ENCODE measurements at places on chromosomes 3 and 15.

DNA sequence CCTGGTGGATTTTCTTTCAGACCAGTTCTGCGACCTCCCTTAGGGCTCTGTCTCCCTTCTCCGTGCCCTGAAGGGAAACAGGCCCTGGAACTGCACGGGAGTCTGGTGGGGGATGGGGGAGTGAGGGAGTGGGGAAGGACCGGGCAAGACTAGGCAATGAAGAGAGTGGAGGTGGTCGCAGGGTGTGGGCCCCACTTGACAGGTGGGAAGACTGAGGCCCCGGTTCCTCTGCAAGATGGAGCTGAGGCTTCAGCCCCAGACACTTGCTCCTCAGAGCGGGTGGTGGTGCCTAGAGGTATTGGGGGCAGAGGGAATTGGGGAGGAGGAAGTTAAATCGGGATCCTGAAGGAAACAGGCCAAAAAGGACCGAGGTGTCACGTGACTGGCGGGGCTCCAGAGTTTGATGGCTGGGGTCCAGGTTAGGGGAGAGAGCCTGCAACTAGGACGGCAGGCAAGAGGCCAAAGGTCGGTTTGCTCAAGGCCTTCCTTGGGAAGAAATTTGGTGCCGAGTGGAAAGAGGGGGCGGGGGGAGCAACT is 597 bp upstream of the CAMK1 start:
- DNase-seq = no peak

DNA sequence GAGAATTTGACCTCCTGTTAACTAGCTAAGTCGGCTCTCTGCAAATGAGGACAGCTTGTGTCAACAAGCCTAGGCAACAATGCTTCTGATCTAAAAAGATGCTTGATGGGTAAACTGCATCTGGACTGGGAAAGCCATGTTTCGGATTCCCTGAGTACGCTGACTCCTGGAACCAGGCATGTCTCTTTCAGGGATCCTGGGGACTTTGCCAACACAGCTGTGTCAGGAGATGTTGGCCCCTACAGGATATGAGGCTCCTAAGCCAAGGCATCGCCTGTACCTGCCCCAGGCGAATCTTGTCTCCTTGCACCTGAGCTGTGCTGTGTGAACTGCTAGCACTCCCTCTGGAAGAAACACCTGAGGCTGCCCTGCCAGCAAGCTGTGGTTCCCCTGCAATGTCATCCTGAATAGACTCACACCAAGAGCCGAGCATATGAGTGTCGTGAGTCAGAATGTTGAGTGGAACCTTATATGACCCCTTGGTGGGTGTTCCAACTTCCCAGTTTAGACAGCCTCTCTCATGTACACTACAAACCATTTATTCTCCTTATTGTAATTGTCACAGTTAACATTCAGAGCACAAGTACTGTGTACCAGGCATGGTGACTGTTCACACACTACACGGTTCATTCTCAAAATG is 17.0 kb downstream of the EOGT start:
- DNase-seq = no peak

- DNase-seq = peak; percentile 21
Measured at GRCh38 chr3:12990781-12991480, 82.3 kb downstream of the IQSEC1 start.

GRCh38 chr3:61173676-61174075 is 77.6 kb downstream of the FHIT start:
- DNase-seq = no peak

Data from Caki2 (cell line).